Osteoblast (primary cell): ENCODE measurements at places on chromosomes 6 and 20. TPM values are rescaled to one million over a fixed set of nuclear protein-coding genes. Genes with fewer than 3 reads are reported as not detected.

DNA sequence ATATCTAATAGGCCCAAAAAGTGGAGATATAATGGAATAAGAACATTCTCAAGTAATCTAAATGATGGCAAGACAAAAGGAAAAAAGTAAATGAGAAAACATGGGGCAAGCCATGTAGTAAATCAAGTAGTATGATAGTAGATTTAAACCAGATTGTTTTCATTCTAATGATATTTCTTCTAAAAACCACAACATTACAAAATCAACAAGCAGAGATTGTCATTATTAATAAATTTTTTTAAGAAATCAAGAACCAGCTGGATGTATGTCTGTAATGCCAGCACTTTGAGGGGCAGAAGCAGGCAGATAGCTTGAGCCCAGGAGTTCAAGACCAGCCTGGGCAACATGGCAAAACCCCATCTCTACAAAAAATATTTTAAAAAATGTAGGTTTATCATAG, 155.0 kb downstream of the RNGTT start:
- H3K4me1 ChIP-seq, result peaks cover 13% of the 10 kb centered on the region
- no peak overlapping the region for H3K4me3 ChIP-seq
- no peaks in the 10 kb centered on the region for H3K27me3 ChIP-seq
- no peak for DNase-seq
- H3K27ac ChIP-seq, result no peak overlapping the region

DNA sequence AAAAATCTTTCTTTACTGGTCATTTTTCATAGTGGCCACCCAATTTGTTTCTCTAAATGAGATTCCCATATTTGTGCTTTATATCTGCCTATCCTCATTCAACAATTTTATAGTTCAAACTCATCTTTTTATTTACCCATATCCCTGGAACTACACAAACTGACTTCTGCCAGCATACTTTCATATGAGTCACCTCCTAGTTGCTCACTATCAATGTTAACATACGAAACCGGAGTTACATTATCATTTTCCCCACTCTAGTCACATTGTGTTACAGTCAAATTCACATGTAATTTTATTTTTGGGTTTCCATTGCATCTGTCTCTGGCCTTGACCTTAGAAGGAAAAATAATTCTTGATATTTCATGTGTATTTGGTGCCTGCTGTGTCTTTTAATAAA, 499.4 kb downstream of the MAFB start:
- H3K4me1 ChIP-seq, result no peaks in the 10 kb centered on the region
- no peak overlapping the region for H3K4me3 ChIP-seq
- H3K27me3 ChIP-seq, result no peaks in the 10 kb centered on the region
- no peaks in the 10 kb centered on the region for H3K36me3 ChIP-seq
- no peak overlapping the region for H3K27ac ChIP-seq
- no peak for DNase-seq

DNA sequence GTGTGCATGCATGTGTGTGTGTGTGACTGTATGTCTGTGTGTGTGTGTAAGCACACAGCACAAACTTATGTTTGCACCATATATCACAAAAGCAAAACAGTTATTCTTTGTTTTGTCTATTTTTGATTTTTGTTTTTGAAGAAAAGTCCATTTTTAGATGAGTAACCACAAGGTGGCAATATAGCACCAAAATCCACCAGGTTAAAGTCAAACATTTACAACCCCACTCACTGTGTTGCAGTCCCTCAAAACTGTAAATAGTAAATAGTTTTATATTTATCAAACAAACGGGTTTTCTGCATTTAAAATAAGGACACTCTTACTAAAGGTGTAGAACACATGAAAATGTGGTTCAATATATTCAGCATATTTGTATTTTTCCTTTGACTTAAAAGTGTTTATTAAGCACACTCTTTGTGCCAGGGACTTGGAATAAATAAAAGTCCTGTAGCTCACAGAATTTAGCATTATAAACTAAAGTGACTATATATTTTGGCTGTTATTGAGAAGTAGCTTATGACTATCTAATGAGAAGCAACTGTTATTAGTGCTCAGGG, 118.5 kb downstream of the GFRAL start:
- no peak overlapping the region for H3K4me3 ChIP-seq
- peaks cover 4% of the 10 kb centered on the region for H3K4me1 ChIP-seq
- no peak for DNase-seq
- peaks cover 3% of the 10 kb centered on the region for H3K27me3 ChIP-seq

- no peaks in the 10 kb centered on the region for H3K27me3 ChIP-seq
- H3K4me1 ChIP-seq, result peaks cover 23% of the 10 kb centered on the region
- no peak for DNase-seq
- no peak overlapping the region for H3K27ac ChIP-seq
- no peaks in the 10 kb centered on the region for H3K36me3 ChIP-seq
- no peak overlapping the region for H3K4me3 ChIP-seq
These were observed 190.3 kb upstream of the TAB2 start for GRCh38 chr6:149127212-149127611.

DNA sequence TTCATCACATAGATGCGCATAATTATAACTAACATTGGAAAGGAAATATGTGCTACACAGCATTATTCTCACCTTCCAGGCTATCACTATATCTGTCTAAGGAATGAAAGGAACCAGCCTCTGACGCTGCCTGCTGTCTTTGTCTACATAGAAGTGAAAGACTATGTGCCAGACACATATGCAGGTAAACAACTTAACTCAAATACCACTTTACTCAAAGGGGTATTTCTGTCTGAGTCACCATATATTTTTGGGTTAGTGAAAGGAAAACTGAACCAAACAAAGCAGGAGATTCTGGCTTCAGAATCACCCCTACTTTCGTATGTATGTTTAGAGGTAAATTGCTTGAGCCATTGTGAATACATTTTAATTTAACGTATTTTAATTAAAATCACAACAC, 328.6 kb upstream of the PLCB4 start:
- no peak overlapping the region for H3K4me3 ChIP-seq
- no peaks in the 10 kb centered on the region for H3K36me3 ChIP-seq
- no peaks in the 10 kb centered on the region for H3K4me1 ChIP-seq
- H3K27me3 ChIP-seq, result no peaks in the 10 kb centered on the region
- DNase-seq, result no peak
- no peak overlapping the region for H3K27ac ChIP-seq

The DEF6 gene
- 0.29 and 0.72 TPM in 2 replicates for total RNA-seq

DNA sequence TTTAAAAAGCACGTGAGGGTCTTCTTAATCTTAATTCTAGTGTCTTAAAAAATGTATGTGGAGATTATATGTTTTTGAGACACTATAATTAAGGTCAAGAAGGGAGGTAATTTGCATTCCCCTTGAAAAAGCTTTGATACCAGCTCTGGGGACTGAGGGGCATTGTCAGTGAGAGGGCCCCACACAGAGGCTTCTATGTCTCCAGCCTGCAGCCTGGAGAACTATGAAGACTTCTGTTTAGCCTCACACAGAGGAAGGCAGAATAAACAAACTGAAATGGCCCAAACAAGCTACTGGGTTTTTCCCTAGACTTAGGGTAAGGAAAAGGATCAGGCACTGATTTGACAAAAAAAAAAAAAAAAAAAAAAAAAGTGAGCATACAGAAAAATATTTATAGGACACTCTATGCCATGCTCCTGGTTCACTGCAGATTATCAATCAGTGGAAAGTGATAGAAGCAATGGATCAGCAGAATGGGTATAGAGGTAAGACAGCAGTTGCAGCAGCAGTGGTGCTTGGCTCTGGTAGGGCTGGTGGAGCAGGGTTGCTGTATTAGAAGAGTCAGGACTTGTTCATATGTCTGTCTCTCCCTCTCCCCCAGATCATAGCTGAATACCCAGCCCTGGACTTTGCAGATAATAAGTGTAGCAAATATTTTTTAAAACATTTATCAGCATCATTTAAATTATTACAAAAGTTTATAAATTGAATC, 85.4 kb downstream of the KLHL32 start:
- no peaks in the 10 kb centered on the region for H3K27me3 ChIP-seq
- H3K4me3 ChIP-seq, result no peak overlapping the region
- no peaks in the 10 kb centered on the region for H3K4me1 ChIP-seq
- no peak overlapping the region for H3K27ac ChIP-seq
- H3K36me3 ChIP-seq, result no peaks in the 10 kb centered on the region
- no peak for DNase-seq

DNA sequence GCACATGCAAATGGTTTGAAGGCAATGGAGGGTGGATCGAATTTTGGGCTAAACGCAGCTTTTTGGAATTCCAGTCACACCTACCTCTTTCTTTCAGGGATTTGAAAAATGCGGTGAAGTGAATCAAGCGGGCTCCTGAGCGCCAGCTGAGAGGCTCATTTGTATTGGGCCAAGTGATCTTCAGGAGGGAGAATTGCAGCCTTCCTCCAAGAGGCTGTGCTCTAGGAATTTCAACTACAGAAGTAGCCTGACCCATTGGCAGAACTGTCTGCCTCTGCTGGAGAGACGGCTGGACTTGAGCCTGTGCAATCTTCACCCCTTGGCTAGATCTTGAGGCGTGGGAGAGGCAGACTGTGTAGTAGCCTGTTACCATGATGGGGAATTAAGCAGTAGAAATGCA, 5.7 kb upstream of the TIAM2 start:
- no peak for DNase-seq
- no peak overlapping the region for H3K4me3 ChIP-seq
- H3K27me3 ChIP-seq, result no peaks in the 10 kb centered on the region
- no peaks in the 10 kb centered on the region for H3K4me1 ChIP-seq

DNA sequence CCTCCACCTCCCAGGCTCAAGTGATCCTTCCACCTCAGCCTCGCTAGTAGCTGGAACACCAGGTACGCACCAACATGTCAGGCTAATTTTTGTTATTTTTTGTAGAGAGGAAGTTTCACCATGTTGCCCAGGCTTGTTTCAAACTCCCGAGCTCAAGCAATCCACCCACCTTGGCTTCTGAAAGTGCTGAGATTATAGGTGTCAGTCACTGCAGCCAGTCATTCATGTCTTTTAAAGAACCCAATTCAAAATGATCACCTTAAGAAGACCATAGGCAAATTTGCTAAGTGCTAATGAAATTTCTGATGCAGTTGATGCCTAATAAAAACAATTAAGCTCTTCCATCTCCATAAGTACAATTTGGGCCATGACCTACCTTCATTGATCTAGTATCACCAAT, 2.6 kb upstream of the VNN2 start:
- H3K4me1 ChIP-seq, result peaks cover 10% of the 10 kb centered on the region
- no peak overlapping the region for H3K4me3 ChIP-seq
- H3K36me3 ChIP-seq, result no peaks in the 10 kb centered on the region
- H3K27ac ChIP-seq, result no peak overlapping the region
- peaks cover 7% of the 10 kb centered on the region for H3K27me3 ChIP-seq

DNA sequence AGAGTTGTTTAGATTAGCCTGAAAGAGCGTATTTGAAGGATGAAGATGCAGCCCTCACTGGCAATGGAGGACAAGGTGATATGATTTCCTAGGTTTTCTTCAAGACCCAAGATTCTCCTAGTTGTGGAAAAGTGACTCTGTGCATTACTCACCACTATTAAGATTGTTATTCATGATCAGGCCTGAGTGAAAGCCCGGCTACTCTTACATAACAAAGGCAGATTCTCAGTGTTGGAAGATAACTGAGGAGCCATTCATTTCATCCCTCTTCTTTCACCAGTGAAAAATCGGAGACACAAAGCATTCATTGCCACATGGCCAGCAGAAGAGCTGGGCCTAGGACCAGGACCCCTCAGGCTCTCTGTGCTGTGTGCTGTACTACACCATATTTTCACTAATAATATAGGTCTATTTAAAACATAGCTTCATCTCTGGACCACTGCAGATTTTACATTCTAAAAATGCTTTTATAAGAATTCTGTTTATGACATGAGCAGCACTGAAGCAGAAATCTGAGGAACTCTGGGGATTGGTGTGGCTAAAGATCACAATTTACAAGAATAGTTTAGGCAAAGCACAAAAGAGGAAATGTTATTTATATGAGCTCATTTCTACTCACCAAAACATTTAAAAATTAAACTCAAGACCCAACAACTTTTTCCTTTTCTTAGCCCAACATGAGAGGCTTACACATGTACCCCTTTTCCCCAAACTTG, 181.9 kb upstream of the CCN2 start:
- DNase-seq, result no peak
- peaks cover 41% of the 10 kb centered on the region for H3K4me1 ChIP-seq
- H3K4me3 ChIP-seq, result peak overlapping the region; percentile 4
- no peaks in the 10 kb centered on the region for H3K27me3 ChIP-seq
- peak overlapping the region; percentile 99 for H3K27ac ChIP-seq
- H3K36me3 ChIP-seq, result no peaks in the 10 kb centered on the region

The UNC93A gene
- not detected in 2 replicates for total RNA-seq

DNA sequence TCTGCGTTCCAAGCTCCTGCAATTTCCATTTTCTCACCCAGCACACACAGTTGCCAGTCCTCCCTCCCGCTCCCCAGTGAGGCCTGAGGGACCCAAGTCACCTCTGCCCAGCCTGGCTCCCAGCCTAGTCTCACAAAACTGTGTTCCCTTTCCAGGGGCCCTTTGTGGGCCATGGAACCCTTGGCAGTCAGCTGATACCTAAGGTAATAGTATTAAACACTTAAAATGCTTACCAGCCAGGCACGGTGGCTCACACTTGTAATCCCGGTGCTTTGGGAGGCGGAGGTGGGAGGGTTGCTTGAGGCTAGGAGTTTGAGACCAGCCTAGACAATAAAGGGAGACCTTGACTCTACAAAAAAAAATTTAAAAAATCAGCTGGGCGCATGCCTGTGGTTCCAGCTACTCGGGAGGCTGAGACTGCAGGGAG, 3.2 kb upstream of the RBM38 start:
- no peak for DNase-seq
- H3K4me3 ChIP-seq, result no peak overlapping the region
- H3K27ac ChIP-seq, result no peak overlapping the region
- H3K27me3 ChIP-seq, result no peaks in the 10 kb centered on the region

The TRAPPC3L gene
- total RNA-seq, result under 0.01 and 0.29 TPM in 2 replicates

The INSM1 gene
- not detected in 2 replicates for total RNA-seq

GRCh38 chr6:1146500-1146899, 165.4 kb upstream of the FOXQ1 start:
- peaks cover 18% of the 10 kb centered on the region for H3K4me1 ChIP-seq
- no peak overlapping the region for H3K27ac ChIP-seq
- no peak overlapping the region for H3K4me3 ChIP-seq

- peaks cover 58% of the 10 kb centered on the region for H3K4me1 ChIP-seq
- peak overlapping the region; percentile 74 for H3K27ac ChIP-seq
- H3K4me3 ChIP-seq, result no peak overlapping the region
These were observed 435.4 kb downstream of the BCKDHB start for GRCh38 chr6:80541886-80542285.

The TGIF2 gene
- 9.7 and 10.9 TPM in 2 replicates for total RNA-seq

The MDFI gene
- total RNA-seq, result 0.72 and 5.3 TPM in 2 replicates

The MLN gene
- not detected in 2 replicates for total RNA-seq

The HCRTR2 gene
- total RNA-seq, result under 0.01 TPM in 1 of 2 replicates, not detected in the other

- peaks cover 39% of the 10 kb centered on the region for H3K27me3 ChIP-seq
- no peak overlapping the region for H3K27ac ChIP-seq
- no peak for DNase-seq
- no peaks in the 10 kb centered on the region for H3K4me1 ChIP-seq
These were observed 17.8 kb downstream of the BNIP5 start for GRCh38 chr6:36318690-36319435.

- peaks cover 21% of the 10 kb centered on the region for H3K4me1 ChIP-seq
These were observed 109.8 kb downstream of the TRERF1 start for GRCh38 chr6:42341771-42342553.

DNA sequence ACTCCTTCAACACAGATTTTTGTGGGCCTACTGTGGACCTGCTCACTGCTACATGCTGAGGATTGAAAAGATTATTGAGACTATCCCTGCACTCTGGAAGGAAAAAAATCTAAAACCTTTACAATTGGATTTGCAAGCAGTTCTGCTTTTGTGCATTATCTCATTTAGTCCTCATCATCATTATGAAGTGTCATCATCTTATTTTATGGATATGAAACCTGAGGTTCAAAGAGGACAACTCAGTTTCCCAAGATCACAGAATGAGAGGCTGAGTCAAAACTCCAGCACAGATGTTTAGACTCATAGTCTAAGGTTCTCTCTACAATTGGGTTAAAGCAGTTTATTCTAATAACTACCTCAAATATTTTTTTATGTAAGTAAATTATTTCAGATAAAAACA, 160.2 kb upstream of the MARCKS start:
- H3K4me3 ChIP-seq, result no peak overlapping the region
- H3K27ac ChIP-seq, result no peak overlapping the region
- peaks cover 38% of the 10 kb centered on the region for H3K4me1 ChIP-seq
- no peaks in the 10 kb centered on the region for H3K27me3 ChIP-seq
- DNase-seq, result no peak
